ENCODE measurements at places on chromosomes 7 and 10.

DNA sequence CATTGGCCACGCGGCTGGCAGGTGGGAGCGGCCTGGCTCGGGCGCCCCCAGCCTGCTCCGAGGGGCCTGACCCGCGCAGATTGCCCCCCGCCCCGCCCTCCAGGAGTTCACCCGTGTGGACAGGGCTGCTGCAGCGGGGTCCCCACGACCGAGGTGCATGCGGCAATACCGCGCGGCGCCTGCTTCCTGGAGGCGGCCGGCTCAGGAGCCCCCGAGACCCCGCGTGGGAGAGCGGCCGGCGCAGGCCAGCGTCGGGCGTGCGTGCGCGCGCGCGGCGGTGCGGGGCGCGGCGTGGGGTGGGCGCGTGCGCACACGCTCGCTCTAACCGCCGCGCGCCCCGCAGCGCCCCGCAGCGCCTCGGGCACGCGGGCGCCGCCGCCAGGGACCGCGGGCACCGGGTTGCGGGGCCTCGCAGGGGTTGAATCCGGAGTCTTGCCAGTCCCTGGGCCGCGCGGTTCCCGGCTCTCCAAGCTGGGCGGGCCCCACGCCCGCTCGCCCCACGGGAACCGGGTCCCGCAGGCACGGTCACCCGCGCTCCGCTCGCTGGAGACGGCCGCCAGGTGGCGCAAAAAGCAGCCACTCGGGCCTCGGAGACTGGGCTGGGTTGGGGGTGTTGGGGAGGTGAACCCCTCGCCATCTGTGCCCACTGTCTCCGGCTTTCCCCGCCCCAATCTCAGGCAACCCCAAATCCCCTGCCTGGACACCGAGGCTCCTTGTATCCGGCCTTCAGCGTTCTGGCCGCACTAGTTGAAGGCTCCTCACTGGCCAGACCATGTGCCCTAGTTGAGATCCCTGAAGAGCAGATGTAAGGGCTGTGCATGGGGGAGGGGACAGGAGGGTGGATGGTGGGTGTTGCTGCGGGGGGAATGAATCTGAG, 1.3 kb upstream of the ACHE start:
- DNase-seq: peak; percentile 67

GRCh38 chr10:129900825-129901224, 63.2 kb downstream of the EBF3 start:
- no peak for DNase-seq

- no peak for DNase-seq
Observed at GRCh38 chr10:34814913-34815184, 247 bp downstream of the PARD3 start.

DNA sequence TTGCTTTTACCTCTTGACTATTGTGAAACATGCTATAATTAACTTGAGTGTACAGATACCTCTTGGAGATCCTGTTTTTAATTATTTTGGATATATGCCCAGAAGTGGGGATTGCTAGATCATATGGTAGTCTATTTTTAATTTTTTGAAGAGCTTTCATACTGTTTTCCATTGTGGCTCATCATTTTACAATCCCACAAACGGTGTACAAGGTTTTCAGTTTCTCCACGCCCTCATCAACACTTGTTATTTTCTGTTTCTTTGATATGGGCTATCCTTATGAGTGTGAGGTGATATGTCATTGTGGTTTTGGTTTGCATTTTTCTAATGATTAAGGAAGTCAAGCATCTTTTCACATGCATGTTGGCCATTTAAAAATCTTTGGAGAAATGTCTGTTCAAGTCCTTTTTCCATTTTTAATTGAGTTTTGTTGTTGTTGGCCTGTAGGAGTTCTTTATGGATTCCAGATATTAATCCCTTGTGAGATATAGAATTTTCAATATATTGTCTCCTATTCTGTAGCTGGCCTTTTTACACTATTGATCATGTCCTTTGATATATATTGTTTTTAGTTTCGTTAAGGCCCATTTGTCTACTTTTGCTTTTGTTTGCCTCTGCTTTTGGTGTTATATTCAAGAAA, 7.5 kb downstream of the AGK start:
- DNase-seq: no peak

DNA sequence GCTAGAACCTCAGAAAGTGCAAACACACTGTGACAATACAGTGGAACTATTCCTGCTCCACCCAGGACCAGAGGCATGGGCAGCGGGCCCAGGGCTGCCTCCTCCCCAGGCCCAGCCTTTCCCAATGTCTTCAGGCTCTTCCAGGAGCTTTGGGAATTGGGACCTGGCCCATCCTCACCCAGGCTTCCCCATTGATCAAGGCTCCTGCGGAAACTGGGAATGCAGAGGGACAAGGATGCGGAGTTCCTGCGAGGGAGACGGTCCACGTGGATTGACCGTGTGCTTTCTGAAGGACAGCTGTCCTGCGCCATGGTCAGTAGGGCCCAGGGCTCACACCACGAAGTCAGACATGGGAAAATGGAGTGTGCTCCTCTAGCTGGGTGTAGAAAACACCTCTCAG, 56.6 kb downstream of the CSGALNACT2 start:
- DNase-seq: no peak

- no peak for DNase-seq
Observed at GRCh38 chr7:29255906-29256692, 61.5 kb downstream of the CHN2 start.

- no peak for DNase-seq
Observed at GRCh38 chr7:79459381-79459780, 5.9 kb upstream of the MAGI2 start.

DNA sequence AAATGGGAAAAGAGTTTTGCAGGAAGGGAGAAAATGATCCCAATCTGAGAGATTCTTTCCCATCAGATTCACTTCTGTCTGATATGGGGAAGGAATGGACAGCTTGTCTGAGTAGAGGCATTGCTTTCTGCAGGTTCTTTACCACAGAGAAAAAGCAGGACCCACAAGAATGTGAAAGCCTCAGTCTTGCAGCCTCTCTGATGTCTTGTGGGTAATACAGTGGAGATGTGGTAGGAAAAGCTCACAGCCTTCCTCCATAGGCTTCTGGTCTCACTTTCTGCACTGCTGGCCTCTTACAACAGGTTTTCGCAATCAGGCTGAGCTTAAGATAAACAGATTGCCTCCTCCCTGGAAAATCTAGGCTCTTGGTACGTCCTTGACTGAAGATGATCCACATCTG, 551 bp downstream of the IFIT1 start:
- no peak for DNase-seq

DNA sequence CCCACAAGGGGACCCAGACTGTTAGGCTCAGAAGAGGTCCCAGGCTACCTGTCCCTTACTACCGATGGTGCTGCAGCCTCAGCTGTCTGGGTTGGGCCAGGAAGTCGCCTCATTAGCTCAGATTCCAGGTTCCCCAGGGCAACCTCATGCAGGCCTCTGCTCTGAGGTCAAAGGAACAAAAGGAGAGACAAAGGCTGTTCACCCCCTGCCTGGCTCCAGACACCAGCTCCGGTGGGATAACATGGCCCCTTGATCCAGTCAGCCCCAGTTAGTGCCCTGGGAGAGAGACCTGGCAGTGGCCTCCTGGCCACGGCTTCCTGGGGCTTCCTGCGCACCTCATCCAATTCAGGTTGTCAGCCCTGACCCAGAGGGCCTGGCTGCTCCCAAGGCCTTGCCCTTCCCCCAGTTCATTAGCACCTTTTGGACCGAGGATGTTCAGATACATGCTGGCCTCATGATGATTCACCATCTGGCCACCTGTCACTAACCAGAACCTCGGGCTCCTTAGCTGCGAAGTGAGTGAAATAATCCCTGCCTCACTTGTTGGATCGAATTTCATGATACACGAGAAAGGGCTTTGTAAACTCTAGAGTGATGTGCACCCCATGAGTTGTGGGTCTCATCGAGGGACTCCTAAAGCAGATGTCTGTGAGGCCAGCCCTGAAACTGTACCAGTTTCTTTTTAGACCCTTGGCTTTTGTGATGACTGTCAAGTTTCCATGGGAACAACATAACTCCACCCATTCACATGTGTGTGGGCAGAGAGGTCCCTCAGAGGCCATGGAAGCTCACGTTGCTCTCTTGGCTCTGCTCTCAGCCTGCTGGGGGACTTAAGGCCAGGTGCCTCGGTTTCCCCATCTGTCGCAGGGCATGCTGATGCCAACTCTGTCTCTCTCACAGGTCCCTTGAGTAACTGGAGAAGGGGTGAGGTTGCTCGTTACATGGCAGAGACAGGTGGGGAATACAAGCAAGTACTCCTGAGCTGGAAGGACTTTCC, 79.5 kb upstream of the PCBD1 start:
- no peak for DNase-seq

- no peak for DNase-seq
Observed at GRCh38 chr10:45555795-45556194, 116.8 kb downstream of the ZFAND4 start.

DNA sequence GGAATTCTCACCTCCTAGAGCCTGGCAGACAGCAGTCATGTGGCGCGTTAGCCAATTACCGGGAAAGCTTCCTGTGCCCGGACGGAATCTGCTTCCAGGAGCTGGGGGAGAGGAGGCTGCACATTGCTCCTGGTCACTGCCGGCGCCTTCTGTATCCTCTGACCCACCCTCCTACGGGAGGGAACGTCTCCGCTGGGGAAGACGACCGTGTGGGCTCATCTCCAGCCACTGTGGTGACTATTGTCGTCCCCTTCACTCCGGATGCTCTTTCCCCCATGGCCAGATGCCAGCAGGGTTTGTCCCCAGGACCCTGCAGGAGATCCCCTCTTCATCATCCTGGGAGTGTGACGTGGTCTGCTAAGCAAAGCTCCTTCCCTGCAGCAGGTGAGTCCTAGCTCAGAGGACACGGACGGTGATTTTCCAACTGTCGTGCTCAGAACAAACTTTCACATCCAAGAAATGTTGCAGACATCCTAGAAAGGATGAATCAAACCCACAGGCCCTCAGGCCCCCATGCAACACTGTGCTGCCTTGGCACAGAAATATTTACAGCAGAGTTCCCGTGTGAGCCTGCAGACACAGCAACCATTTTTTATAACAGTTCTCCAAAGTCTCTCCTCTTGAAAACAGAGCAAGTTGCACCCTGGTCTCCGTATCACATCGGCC, 29.6 kb upstream of the FAM20C start:
- no peak for DNase-seq

DNA sequence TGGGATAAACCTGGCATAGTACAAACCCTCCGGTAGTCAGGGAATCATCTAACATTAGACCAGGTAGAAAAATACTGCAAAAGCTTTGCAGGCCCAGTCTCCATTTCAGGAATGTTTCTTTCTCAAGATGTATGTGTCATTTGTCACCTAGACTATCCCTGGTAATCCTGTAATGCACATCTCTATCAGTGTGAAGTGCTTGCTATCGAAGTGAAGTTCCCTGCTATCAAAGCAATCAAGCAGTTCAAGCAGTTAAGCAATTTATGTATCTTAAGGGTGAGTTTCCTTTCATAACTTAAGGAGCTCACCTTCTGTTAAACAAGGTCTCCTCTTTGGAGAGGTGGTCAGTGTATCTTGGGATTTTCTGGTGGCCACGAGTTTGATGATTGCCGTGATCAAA, 47.2 kb downstream of the CELF2 start:
- DNase-seq: no peak

GRCh38 chr7:78149787-78150186, 351.2 kb downstream of the PHTF2 start:
- no peak for DNase-seq

DNA sequence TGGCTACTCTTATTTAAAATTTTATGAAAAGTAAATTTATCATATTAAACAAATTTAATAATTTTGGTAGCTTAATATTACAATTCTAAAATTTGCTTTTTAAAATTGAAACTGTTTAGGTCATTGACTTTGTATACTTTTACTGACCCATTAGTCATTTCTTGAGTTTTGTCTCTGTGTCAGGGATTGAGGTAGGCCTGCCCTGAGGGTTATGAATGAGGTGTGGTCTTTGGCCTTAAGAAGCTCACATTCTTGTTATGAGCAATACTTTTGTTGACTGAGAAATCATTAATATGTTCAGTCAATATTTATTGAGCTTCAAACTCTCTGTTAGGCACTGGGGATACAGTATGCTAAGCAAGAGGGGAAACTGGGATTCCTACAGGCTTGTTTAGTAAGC, 47.0 kb upstream of the RPA3 start:
- no peak for DNase-seq

- DNase-seq: no peak
Observed at GRCh38 chr7:25222666-25223065, 5.6 kb downstream of the NPVF start.

GRCh38 chr7:774161-775109, 47.4 kb upstream of the PRKAR1B start:
- DNase-seq: peak; percentile 60

DNA sequence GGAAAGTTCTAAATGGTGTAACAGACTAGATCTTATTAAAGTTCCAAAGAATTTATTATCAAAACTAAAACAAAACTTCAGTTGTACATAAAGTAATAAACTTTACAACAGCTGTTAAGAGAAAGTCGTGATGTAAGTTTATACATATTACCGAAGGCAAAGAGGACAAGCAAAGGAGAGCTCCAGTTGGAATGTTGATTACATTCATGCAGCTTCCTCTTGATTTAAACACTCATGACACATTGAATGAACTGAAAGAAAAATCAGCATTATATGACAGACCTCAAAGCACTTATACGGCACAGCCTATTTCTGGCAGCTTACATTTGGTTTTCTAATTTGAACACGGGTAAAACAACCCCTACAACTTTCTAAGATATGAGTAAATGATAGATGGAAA, 13.6 kb downstream of the SRI start:
- no peak for DNase-seq

DNA sequence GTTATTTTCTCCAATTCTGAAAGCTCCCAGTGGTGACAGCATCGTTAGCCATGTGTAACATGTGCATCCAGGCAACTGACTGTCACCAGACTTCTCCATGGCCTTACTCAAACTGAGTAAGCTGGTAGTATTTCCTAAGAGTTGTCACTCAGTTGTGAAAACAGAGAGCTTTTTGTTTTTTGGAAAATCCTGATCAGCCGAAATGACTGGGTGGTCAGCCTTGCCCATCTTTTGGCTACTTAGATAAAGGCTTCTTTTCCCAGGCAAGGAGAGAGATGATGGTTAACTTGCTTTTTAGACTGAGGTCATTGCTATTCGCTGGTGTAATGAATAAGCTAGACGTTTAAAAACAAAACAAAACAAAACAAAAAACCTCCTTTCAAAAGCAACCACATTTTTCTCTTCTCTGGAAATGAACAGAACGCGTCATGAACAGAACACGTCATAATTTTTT, 159.5 kb upstream of the KLF14 start:
- no peak for DNase-seq

- no peak for DNase-seq
Observed at GRCh38 chr10:121165276-121165675, 314.1 kb downstream of the WDR11 start.

DNA sequence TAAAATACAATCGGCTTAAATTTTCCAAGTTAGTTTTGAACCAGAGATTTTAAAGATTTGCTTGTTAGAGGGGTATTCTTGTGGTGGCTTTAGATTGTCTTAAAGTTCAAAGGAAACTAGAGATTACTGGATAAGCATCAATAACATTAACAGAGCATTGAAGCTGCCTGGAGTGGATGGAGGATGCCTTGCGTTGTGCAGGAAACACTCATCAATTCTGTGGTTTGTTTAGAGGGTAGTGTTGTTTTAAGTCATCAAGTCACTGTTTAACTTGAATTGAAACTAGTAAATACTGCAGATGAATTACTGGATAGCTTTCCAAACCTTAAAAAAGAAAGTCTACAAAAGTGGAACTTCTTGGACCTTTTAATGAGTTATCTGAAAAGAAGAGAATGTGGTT, 218.6 kb downstream of the CELF2 start:
- no peak for DNase-seq
